ENCODE measurements at places on chromosomes 4 and X. TPM values are rescaled to one million over a fixed set of nuclear protein-coding genes. Genes with fewer than 3 reads are reported as not detected.

ENAM gene
- not detected for total RNA-seq

COPS4 gene
- 106 TPM for total RNA-seq

GDPD2 gene
- total RNA-seq: not detected

FRMD7 gene
- not detected for total RNA-seq

KLHL13 gene
- 18.5 TPM for total RNA-seq

MAGEA8 gene
- total RNA-seq: not detected

CLDN22 gene
- total RNA-seq: not detected

CSN2 gene
- total RNA-seq: not detected

ZFYVE28 gene
- total RNA-seq: 3.3 TPM

OPN1LW gene
- total RNA-seq: not detected

MAML3 gene
- total RNA-seq: 7.8 TPM

EGF gene
- total RNA-seq: under 0.01 TPM

SPP1 gene
- total RNA-seq: 1.4 TPM

GYPE gene
- 0.32 TPM for total RNA-seq

SPANXN3 gene
- total RNA-seq: not detected

TCEAL9 gene
- 191 TPM for total RNA-seq

MXRA5 gene
- 0.46 TPM for total RNA-seq

HSFX1 gene
- under 0.01 TPM for total RNA-seq

CNOT6L gene
- total RNA-seq: 34.5 TPM

POLN gene
- total RNA-seq: 4.1 TPM

DOK7 gene
- 0.15 TPM for total RNA-seq

CRLF2 gene
- total RNA-seq: not detected

YY2 gene
- 1.2 TPM for total RNA-seq

UNC5C gene
- total RNA-seq: under 0.01 TPM

TEX13D gene
- total RNA-seq: not detected

S100G gene
- not detected for total RNA-seq

TLR8 gene
- total RNA-seq: not detected

PLAC8 gene
- not detected for total RNA-seq

MAGEE2 gene
- not detected for total RNA-seq

EFHC2 gene
- not detected for total RNA-seq

SYNPO2 gene
- total RNA-seq: under 0.01 TPM

NLGN3 gene
- not detected for total RNA-seq

PNPLA4 gene
- total RNA-seq: 8.8 TPM

RASGEF1B gene
- not detected for total RNA-seq

VCX2 gene
- total RNA-seq: not detected

Measured in epithelial cell of umbilical artery (primary cell).